Right renal cortex interstitium (tissue), 3 donors: ENCODE measurements at places on chromosomes 3 and 15. TPM values are rescaled to one million over a fixed set of nuclear protein-coding genes. Genes with fewer than 3 reads are reported as not detected.

The AMIGO3 gene
- polyA plus RNA-seq, result 1.5 TPM

The PYDC2 gene
- polyA plus RNA-seq, result not detected

The ICE2 gene
- polyA plus RNA-seq, result 85.7 TPM

The MAGEF1 gene
- 92.4 TPM for polyA plus RNA-seq

The LMAN1L gene
- not detected for polyA plus RNA-seq

The CSPG4 gene
- polyA plus RNA-seq, result 6.4 TPM

The CKMT1A gene
- polyA plus RNA-seq, result 1.9 TPM

The C3orf33 gene
- 12.0 TPM for polyA plus RNA-seq

The ATP2B2 gene
- 0.36 TPM for polyA plus RNA-seq

The PIGBOS1 gene
- 17.1 TPM for polyA plus RNA-seq

The GRIP2 gene
- polyA plus RNA-seq, result 1.0 TPM

The UBAP1L gene
- polyA plus RNA-seq, result 3.1 TPM

The KCNMB3 gene
- 6.5 TPM for polyA plus RNA-seq

The CIAO2A gene
- polyA plus RNA-seq, result 84.0 TPM

The PLOD2 gene
- polyA plus RNA-seq, result 163 TPM

The EPB42 gene
- 1.3 TPM for polyA plus RNA-seq

The TCAIM gene
- polyA plus RNA-seq, result 43.1 TPM

The DYNC1LI1 gene
- polyA plus RNA-seq, result 42.1 TPM

The ANKRD63 gene
- 0.14 TPM for polyA plus RNA-seq

The ZNF80 gene
- not detected for polyA plus RNA-seq

The RTP4 gene
- polyA plus RNA-seq, result 0.82 TPM

The CYP8B1 gene
- 0.83 TPM for polyA plus RNA-seq

The DZIP1L gene
- 14.9 TPM for polyA plus RNA-seq

The STRIT1 gene
- polyA plus RNA-seq, result 1.9 TPM

The CFAP100 gene
- 0.55 TPM for polyA plus RNA-seq

The GABRA5 gene
- polyA plus RNA-seq, result 0.40 TPM

The LRTM1 gene
- not detected for polyA plus RNA-seq

The LHFPL4 gene
- not detected for polyA plus RNA-seq

The NR2E3 gene
- polyA plus RNA-seq, result 0.22 TPM

The RNF111 gene
- 36.9 TPM for polyA plus RNA-seq

The GOLGA8S gene
- polyA plus RNA-seq, result 0.60 TPM

The OSTN gene
- polyA plus RNA-seq, result 13.0 TPM

The COL6A5 gene
- polyA plus RNA-seq, result 0.04 TPM

The CRYBG3 gene
- polyA plus RNA-seq, result 25.7 TPM

The ASB14 gene
- 0.67 TPM for polyA plus RNA-seq

The ITIH1 gene
- polyA plus RNA-seq, result 0.48 TPM

The SMAD6 gene
- 23.0 TPM for polyA plus RNA-seq

The PTPRG gene
- 93.7 TPM for polyA plus RNA-seq

The TRANK1 gene
- polyA plus RNA-seq, result 5.5 TPM

The CCDC50 gene
- polyA plus RNA-seq, result 70.6 TPM

The VIPR1 gene
- polyA plus RNA-seq, result 1.3 TPM

The FEZF2 gene
- polyA plus RNA-seq, result not detected

The CADM2 gene
- 0.87 TPM for polyA plus RNA-seq

The MFGE8 gene
- polyA plus RNA-seq, result 91.2 TPM

The TMCO5A gene
- not detected for polyA plus RNA-seq

The DLEC1 gene
- polyA plus RNA-seq, result 0.75 TPM

The ATP8B4 gene
- polyA plus RNA-seq, result 3.1 TPM

The TGM5 gene
- not detected for polyA plus RNA-seq

The AP3B2 gene
- polyA plus RNA-seq, result 2.8 TPM

The HRG gene
- polyA plus RNA-seq, result 2.8 TPM

The CFAP20DC gene
- 5.0 TPM for polyA plus RNA-seq

The NUDT16 gene
- polyA plus RNA-seq, result 48.6 TPM
